ENCODE measurements at places on chromosomes 1 and 21. TPM values are rescaled to one million over a fixed set of nuclear protein-coding genes. Genes with fewer than 3 reads are reported as not detected.

LCE2C gene
- not detected for total RNA-seq

- H3K36me3 ChIP-seq = no peaks in the 10 kb centered on the region
- H3K4me3 ChIP-seq = no peak overlapping the region
- no peak overlapping the region for H3K27ac ChIP-seq
- no peak for DNase-seq
- no peaks in the 10 kb centered on the region for H3K27me3 ChIP-seq
Observed at GRCh38 chr1:88276163-88276562, 407.9 kb upstream of the PKN2 start.

- no peaks in the 10 kb centered on the region for H3K27me3 ChIP-seq
- peak; percentile 24 for DNase-seq
- peak overlapping the region; percentile 35 for H3K4me3 ChIP-seq
- H3K27ac ChIP-seq = no peak overlapping the region
- no peaks in the 10 kb centered on the region for H3K36me3 ChIP-seq
- H3K4me1 ChIP-seq = no peaks in the 10 kb centered on the region
Observed at GRCh38 chr1:7705048-7705907, 65.8 kb upstream of the VAMP3 start.

NTMT2 gene
- not detected for total RNA-seq

DNA sequence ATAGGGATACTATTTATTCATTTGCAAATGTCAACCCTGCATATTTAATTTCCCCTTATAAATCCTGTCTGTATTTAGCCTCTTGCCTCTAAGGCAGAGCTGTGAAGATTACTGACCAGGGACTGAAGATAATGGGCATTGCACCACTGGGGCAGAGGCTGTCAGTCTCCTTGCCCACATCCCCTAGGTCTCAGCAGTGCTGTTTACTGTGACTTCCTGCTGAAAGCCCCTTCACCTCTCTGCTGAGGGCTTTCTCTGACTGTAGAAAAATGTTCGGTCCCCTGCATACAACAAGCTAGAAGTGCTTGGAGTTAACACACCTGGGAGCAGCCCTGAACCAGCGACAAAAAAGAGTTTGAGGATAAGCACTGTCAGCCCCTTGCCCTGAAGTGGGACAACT is 28.8 kb downstream of the SLC5A9 start:
- H3K4me3 ChIP-seq = no peak overlapping the region
- no peak for DNase-seq
- no peaks in the 10 kb centered on the region for H3K36me3 ChIP-seq
- H3K27me3 ChIP-seq = no peaks in the 10 kb centered on the region

GRCh38 chr1:226649780-226650179 is 89.3 kb downstream of the ITPKB start:
- no peaks in the 10 kb centered on the region for H3K27me3 ChIP-seq
- DNase-seq = no peak
- peaks cover 5% of the 10 kb centered on the region for H3K36me3 ChIP-seq

DNA sequence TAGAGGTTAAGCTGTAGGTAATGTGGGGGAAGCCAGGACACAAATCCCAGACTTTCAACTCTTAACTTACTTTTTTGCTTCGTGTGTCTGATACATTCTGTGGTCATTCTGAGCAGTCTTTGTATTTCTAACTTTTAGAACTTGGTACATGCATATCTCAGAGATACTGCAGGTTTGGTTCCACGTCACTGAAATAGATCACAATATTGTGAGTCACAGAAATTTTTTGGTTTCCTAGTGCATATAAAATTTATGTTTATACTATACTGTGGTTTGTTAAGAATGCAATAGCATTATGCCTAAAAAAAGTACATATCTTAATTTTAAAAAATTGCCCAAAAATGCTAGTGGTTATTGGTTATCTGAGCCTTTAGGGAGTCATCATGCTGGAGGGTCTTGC is 3.2 kb downstream of the URB2 start:
- DNase-seq = no peak
- no peak overlapping the region for H3K27ac ChIP-seq
- peaks cover 6% of the 10 kb centered on the region for H3K4me1 ChIP-seq
- no peaks in the 10 kb centered on the region for H3K27me3 ChIP-seq
- no peaks in the 10 kb centered on the region for H3K36me3 ChIP-seq

GRCh38 chr1:157983787-157984186 is 9.7 kb upstream of the KIRREL1 start:
- H3K27ac ChIP-seq = no peak overlapping the region
- H3K27me3 ChIP-seq = no peaks in the 10 kb centered on the region
- no peaks in the 10 kb centered on the region for H3K36me3 ChIP-seq
- H3K4me3 ChIP-seq = no peak overlapping the region
- H3K4me1 ChIP-seq = no peaks in the 10 kb centered on the region
- DNase-seq = no peak

TIE1 gene
- 7.6 TPM for total RNA-seq

DNA sequence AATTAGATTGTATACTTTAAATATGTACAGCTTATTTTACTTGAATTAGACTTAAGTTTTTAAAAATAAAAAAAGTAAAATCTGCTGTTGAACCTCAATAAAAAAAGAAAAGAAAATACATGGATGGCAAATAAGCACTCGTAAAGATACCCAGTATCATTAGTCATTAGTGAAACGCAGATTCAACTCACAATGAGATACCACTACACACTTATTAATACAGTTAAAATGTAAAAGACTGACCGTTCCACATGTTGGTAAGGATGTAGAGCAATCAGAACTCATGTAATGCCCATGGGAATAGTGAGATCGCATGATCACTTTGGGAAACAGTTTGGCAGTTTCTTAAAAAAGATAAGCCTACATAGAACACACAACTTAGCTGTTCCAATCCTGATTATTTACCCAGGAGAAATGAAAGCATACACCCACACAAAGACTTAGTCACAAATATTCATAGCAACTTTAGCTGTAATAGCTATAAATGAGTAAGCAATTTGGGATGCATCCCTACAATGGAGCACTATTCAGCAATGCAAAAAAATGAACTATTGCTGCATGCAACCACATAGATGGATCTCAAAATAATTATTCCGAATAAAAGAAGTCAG is 7.3 kb downstream of the SH2D1B start:
- H3K4me1 ChIP-seq = no peaks in the 10 kb centered on the region
- no peak overlapping the region for H3K27ac ChIP-seq
- no peak for DNase-seq
- no peaks in the 10 kb centered on the region for H3K27me3 ChIP-seq
- H3K4me3 ChIP-seq = no peak overlapping the region

GUCA2B gene
- 27.7 TPM for total RNA-seq

ATP1A4 gene
- not detected for total RNA-seq

- H3K27me3 ChIP-seq = no peaks in the 10 kb centered on the region
- H3K4me3 ChIP-seq = no peak overlapping the region
Observed at GRCh38 chr1:56468518-56468917, 110.8 kb downstream of the PLPP3 start.

DNA sequence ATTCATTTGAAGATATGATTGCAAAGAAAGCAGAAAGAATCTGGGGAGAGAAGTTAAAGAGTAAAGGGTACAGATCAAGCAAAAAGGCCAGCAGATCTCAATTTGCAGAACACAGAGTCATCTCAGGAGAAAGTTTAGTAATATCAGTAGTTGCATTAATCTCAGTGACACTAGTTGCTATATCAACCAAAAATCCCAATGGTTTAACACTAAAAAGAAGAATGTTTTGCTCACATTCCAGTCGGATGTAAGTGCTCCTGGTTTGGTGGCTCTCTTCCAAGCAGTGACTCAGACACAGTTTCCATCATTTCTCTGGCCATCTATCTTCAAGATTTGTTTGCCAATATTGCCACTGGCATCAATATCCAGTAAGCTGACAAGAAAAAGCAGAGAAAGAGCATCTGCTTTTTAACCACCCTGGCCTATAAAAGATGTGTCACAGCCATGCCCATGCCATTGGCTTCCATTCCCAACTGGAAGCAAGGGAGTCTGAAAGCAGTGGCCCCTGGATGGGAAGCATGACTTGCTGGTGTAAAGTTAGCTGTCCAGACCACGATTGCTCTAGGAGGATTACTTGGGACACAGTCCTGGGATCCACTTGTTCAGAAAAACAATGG is 45.5 kb upstream of the AIM2 start:
- H3K4me3 ChIP-seq = no peak overlapping the region
- H3K36me3 ChIP-seq = no peaks in the 10 kb centered on the region
- H3K4me1 ChIP-seq = no peaks in the 10 kb centered on the region

DNA sequence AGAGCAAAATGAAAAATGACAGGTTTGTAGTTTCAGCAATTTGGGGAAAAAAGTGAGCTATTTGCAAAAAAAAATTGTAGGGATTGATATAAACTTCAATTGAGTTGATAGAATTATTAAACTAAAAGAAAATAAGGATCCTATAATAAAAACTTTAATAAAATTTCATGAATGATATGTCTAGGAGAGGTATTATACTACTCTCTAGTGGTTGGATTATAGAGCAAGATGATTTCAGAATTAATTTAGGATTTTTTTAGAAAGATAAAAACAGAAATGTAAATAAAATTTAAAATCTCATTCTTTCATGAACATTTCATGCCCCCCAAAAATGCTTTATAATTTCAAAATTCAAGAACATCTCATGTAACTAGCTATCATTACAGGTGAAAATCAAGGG is 430.4 kb downstream of the DSCAM start:
- no peak overlapping the region for H3K27ac ChIP-seq
- no peaks in the 10 kb centered on the region for H3K4me1 ChIP-seq
- no peak for DNase-seq
- H3K36me3 ChIP-seq = no peaks in the 10 kb centered on the region
- no peaks in the 10 kb centered on the region for H3K27me3 ChIP-seq
- H3K4me3 ChIP-seq = no peak overlapping the region

CFHR2 gene
- 0.27 TPM for total RNA-seq

DNA sequence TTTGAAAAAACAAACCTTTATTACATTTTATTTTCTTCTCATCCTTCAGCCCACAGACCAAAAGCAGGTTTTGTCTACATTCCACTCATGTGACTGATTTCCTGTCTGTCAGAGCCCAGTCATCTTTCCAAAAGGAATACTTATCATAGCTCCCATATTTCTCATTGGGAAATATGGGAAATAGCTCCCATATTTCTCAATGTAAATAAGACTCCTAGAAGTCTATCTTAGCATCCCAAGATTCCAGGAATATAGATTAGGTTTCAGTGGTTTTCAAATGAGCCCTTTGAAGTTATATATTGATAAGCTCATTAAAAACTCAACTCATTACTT is 19.1 kb upstream of the NRDC start:
- H3K4me3 ChIP-seq = no peak overlapping the region
- no peaks in the 10 kb centered on the region for H3K4me1 ChIP-seq
- H3K27me3 ChIP-seq = peaks cover 10% of the 10 kb centered on the region
- DNase-seq = no peak
- H3K27ac ChIP-seq = no peak overlapping the region

GRCh38 chr1:204461331-204462228 is 33.0 kb downstream of the PIK3C2B start:
- peak overlapping the region; percentile 16 for H3K27ac ChIP-seq
- no peaks in the 10 kb centered on the region for H3K27me3 ChIP-seq
- H3K36me3 ChIP-seq = peaks cover 4% of the 10 kb centered on the region
- DNase-seq = peak; percentile 36
- no peaks in the 10 kb centered on the region for H3K4me1 ChIP-seq
- no peak overlapping the region for H3K4me3 ChIP-seq

- H3K36me3 ChIP-seq = no peaks in the 10 kb centered on the region
- H3K4me1 ChIP-seq = no peaks in the 10 kb centered on the region
- DNase-seq = no peak
- H3K27me3 ChIP-seq = no peaks in the 10 kb centered on the region
Observed at GRCh38 chr1:117044217-117044616, 15.9 kb upstream of the TTF2 start.
